BJ (cell line): ENCODE measurements at places on chromosomes 6 and 20. TPM values are rescaled to one million over a fixed set of nuclear protein-coding genes. Genes with fewer than 3 reads are reported as not detected.

- DNase-seq: no peak
Observed at GRCh38 chr6:87701344-87701675, 723 bp downstream of the AKIRIN2 start.

GRCh38 chr6:21589352-21590345 lies 3.9 kb upstream of the SOX4 start:
- DNase-seq: no peak

The FBXL4 gene
- polyA plus RNA-seq: 10.5 and 17.8 TPM in 2 replicates

The DDX43 gene
- polyA plus RNA-seq: 0.13 and 0.34 TPM in 2 replicates
